ENCODE measurements at places on chromosomes 1 and 21. TPM values are rescaled to one million over a fixed set of nuclear protein-coding genes. Genes with fewer than 3 reads are reported as not detected.

- no peak for DNase-seq
These were observed 479.8 kb upstream of the VAMP3 start for GRCh38 chr1:7290971-7291970.

DNA sequence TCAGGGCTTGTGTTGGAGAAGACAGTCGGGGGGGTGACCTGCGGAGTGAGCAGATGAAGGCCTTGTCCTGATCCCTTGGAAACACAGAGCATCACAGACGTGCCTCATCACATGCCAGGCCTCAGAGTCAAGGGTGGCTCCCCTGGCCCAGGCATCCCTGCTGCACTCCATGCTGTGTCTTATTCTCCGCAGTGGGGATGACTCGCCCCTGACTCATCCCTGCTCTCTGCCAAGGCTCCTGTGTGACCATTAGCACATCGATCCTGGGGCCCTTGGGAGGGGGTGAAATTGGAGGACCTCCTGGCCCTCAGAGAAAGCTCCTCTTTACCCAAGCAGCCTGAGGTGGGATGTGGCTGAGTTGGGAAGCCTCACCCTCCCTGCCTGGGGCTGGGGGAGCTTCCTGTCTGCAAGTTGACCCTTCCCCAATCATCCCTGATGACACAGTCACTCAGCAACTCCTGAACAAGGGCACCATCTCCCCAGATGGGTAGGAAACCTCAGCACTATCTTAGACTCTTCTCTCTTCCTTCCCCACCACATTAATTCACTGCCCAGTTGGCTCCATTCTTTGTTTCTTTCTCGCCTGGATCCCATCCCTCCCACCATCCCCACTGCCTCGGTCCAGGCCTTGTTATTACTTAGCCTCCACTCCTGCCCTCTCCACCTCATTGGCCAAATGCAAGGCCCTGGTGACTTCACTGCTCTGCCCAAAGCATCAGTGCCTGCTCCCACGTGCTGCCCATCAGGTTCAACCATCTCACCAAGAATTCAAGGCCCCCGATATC lies 74.6 kb downstream of the CAMK2N1 start:
- DNase-seq: no peak

The MRPL20 gene
- total RNA-seq: 75.7 TPM

- DNase-seq: no peak
These were observed 189.2 kb downstream of the ZP4 start for GRCh38 chr1:237701534-237701933.

DNA sequence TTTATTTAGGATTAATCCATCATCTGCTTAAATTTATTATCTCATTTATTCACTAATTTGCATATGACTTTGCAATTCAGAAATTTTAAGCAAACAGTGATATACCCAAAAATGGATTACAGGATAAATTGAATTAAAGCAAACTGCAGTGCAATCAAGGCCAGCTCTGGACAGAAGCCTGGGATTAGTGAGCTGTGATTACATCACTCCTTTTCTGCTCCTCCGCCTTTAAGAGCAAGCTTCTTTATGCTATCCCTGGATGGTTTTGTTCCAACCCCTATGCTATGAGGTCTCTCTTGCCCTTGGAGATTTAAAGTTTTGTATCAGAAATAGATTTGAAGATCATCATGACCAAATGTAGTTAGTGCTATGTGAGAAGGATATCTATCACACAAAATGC lies 32.6 kb downstream of the GPR52 start:
- DNase-seq: no peak

- no peak for DNase-seq
These were observed 1.2 kb upstream of the HPCAL4 start for GRCh38 chr1:39692152-39693074.
